ENCODE measurements at places on chromosomes 1 and 21. TPM values are rescaled to one million over a fixed set of nuclear protein-coding genes. Genes with fewer than 3 reads are reported as not detected.
A peak's percentile ranks its signal among the peaks of the same experiment; 100 is the strongest.

DNA sequence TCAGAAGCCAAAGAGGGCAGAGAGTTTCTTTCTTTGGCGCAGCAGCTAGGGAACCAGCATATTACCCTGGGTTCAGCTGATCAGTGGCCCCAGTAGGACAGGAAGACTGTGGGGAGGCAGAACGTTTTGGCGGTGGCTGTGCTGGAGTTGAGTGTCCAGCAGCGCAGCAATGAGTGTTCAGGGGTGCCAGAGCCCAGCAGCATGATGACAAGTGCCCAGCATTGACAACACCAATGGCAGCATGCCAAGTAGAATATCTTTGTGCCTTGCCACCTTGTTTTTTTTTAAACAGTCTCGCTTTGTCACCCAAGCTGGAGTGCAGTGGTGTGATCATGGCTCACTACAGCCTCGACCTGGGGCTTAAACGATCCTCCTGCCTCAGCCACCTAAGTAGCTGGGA, 106.7 kb upstream of the CDC42BPA start:
- H3K36me3 ChIP-seq = no peaks in the 10 kb centered on the region
- DNase-seq = no peak

DNA sequence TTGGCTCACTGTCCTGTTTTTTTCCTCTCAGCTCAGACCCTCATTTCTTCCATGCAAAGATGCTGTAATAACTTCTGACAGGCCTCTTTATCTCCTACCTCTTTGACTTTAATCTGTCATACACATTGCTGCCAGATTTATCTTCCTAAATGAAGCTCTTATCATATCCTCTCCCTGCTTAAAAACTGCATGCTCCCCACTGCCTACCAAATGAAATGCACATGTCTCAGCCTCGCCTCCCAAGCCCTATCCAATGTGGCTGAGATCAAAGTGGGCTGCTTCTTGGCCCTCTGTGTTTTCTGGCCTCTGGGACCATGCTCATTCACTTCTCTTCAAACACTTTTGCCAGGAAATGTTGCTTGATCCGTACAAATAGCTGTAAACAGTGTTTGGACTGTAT, 38.3 kb downstream of the IRF2BP2 start:
- no peak overlapping the region for H3K27ac ChIP-seq
- no peak overlapping the region for H3K4me3 ChIP-seq
- H3K4me1 ChIP-seq = peaks cover 5% of the 10 kb centered on the region

GRCh38 chr1:183842795-183843144, 37.9 kb downstream of the RGL1 start:
- no peak for DNase-seq
- H3K27ac ChIP-seq = peak overlapping the region; percentile 61
- peaks cover 8% of the 10 kb centered on the region for H3K36me3 ChIP-seq
- peaks cover 30% of the 10 kb centered on the region for H3K4me1 ChIP-seq
- H3K4me3 ChIP-seq = no peak overlapping the region

DNA sequence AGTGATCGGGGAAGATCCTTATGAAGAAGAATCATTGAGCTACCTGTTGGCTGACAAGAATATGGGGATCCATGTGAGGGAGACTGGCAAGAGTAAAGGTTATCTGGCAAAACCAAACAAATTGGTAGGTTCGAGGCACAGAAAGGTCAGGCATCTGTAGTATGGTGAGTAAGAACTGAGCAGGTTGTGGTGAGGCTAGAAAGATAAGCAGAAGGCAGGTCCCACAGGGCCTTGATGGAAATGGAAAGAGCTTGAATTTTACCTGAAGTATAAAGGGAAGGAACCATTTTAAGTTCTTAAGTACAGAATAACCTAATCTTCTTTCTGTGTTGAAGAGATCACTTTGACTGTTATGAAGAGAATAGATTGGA, 11.1 kb downstream of the PTPRC start:
- H3K36me3 ChIP-seq = no peaks in the 10 kb centered on the region
- no peak overlapping the region for H3K4me3 ChIP-seq
- H3K27ac ChIP-seq = no peak overlapping the region
- H3K27me3 ChIP-seq = no peaks in the 10 kb centered on the region
- DNase-seq = no peak

DNA sequence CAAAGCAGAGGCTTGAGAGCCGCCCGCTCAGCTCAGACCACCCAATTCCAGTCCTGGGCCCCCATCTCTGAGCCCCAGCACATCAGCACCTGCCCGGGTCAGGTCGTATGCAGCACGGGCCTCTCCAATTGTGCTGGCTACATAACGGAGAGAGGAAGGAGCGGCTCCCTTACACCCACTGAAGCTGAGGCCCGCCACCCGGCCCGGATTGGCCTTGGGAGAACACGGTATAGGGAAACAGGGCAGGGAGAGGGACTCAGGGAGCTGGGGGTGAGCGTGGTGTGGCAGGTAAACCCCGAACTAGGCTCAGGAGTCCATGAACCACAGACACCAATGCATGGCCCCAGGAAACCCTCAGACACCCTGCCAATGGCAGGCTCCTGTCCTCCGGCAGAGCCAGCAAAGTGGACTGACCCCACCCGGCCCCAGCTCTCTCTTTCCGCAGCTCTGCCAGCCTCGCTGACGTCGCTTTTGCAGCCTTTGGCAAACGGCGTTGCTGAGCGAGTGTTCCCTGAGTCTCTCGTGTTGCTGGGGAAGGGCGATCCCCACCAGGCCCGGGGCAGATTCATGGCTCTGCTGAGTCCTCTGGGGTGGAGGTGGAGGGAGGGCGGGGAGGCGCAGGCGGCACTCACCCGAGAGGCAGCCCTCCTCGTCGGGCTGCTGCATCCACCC, 16.5 kb downstream of the MEGF6 start:
- no peaks in the 10 kb centered on the region for H3K27me3 ChIP-seq
- H3K27ac ChIP-seq = no peak overlapping the region
- DNase-seq = no peak
- H3K4me3 ChIP-seq = no peak overlapping the region
- H3K36me3 ChIP-seq = no peaks in the 10 kb centered on the region

- DNase-seq = peak; percentile 37
- peaks cover 36% of the 10 kb centered on the region for H3K4me1 ChIP-seq
- H3K36me3 ChIP-seq = no peaks in the 10 kb centered on the region
- H3K27ac ChIP-seq = peak overlapping the region; percentile 26
- H3K4me3 ChIP-seq = peak overlapping the region; percentile 68
- no peaks in the 10 kb centered on the region for H3K27me3 ChIP-seq
These were observed 22.7 kb downstream of the LRRC8D start for GRCh38 chr1:89843273-89844130.

- H3K4me3 ChIP-seq = no peak overlapping the region
- no peak for DNase-seq
- no peaks in the 10 kb centered on the region for H3K27me3 ChIP-seq
These were observed 42.6 kb upstream of the SRRM1 start for GRCh38 chr1:24600551-24600950.

GRCh38 chr1:89261926-89262515, 10.6 kb downstream of the GBP5 start:
- no peaks in the 10 kb centered on the region for H3K27me3 ChIP-seq
- H3K4me1 ChIP-seq = peaks cover 30% of the 10 kb centered on the region
- peak overlapping the region; percentile 23 for H3K4me3 ChIP-seq
- H3K27ac ChIP-seq = no peak overlapping the region
- no peak for DNase-seq

DNA sequence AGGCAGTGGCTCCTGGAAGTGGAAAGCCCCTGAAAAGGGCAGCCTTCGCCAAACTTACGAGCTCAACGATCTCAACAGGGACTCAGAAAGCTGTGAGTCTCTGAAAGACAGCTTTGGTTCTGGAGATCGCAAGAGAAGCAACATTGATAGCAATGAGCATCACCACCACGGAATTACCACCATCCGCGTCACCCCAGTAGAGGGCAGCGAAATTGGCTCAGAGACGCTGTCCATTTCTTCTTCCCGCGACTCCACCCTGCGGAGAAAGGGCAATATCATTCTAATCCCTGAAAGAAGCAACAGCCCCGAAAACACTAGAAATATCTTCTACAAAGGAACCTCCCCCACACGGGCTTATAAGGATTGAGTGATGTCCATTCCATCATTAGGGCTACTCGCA, 42.4 kb downstream of the PLPPR4 start:
- H3K27me3 ChIP-seq = no peaks in the 10 kb centered on the region
- no peak for DNase-seq
- H3K4me1 ChIP-seq = no peaks in the 10 kb centered on the region
- no peak overlapping the region for H3K27ac ChIP-seq
- H3K36me3 ChIP-seq = no peaks in the 10 kb centered on the region

DNA sequence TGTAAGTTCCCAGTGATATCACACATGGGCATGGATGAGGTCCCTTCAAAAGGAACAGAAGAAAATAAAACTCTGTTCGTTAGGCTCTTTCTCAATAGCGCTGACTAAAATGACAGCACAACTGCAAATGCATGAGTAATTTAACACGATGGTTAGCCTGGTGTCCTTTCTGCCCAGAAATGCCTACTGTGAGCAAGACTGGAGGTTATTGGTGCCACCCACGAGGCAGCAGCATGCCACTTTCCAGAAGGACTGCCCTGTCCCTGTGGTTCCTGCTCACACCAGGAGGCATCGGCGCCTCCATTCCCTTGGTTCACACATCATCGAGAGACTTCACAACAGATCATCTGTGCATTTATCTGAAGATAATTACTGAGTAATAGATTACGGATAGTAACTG, 26.2 kb downstream of the VPS26C start:
- H3K27me3 ChIP-seq = no peaks in the 10 kb centered on the region
- no peak overlapping the region for H3K27ac ChIP-seq
- no peaks in the 10 kb centered on the region for H3K4me1 ChIP-seq
- no peak for DNase-seq
- no peak overlapping the region for H3K4me3 ChIP-seq
- no peaks in the 10 kb centered on the region for H3K36me3 ChIP-seq

SASS6 gene
- total RNA-seq = 3.1 TPM

RPE65 gene
- not detected for total RNA-seq

GJA8 gene
- not detected for total RNA-seq
